Activated gamma-delta T cell treated with anti-CD3 and anti-CD28 coated beads, Interleukin-2, amount 50 U/mL, for 16 hours (primary cell): ENCODE measurements at places on chromosomes 12 and 14.

GRCh38 chr12:19110221-19110940 is 19.2 kb upstream of the PLEKHA5 start:
- no peak for DNase-seq

DNA sequence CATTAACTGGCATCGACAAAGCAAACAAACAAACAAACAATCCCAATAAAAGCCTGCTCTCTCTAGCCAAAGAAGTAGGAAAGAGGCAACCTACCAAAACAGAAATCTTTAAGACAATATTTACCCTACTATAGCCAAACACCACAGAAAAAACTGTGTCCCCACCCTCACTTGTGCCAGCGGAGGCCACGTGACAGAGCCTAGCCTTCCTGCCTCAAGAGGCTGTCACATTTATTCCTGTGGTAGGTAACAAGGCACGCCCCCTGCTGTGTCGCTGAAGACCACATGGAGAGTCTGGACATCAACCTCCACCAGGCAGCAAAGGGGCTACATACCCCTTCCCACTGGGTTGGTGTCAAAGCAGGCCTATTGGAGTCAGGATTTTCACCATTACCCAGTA is 148.1 kb downstream of the LMNTD1 start:
- no peak for DNase-seq

GRCh38 chr12:29728030-29728429 is 55.7 kb downstream of the TMTC1 start:
- DNase-seq: no peak

DNA sequence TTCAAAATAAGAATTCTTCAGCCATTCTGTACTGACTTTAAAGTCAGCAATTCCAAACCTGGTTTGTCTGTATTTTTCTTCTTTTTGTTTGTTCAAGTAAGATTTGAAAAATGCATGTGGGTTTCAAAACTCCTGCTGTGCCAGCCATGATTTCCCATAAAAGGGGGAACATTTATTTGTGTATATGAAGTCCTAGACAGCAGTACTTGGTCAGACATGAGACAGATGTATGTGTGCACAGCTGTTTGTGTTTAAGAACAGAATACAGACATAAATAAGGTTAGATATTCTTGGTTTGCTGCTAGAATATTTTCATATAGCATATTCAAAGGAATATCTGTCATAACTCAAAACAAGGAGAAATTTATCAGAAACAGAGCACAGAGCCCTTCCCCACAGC is 236.0 kb downstream of the ADAMTS20 start:
- DNase-seq: no peak

DNA sequence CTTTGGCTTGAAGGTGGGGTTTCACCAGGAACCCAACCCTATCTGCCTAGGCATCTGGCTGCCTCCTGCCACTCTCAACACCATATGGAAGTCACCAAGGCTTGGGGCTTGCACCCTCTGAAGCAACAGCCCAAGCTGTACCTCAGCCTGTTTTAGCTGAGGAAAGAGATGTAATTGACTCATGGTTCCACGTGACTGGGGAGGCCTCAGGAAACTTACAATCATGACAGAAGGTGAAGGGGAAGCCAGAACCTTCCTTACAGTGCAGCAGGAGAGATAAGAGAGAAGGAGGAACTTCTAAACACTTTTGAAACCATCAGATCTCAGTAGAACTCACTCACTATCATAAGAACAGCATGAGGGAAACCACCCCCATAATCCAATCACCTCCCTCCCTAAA is 26.9 kb downstream of the GLIPR1L1 start:
- no peak for DNase-seq
